ENCODE measurements at places on chromosomes 3 and 15.
A peak's percentile ranks its signal among the peaks of the same experiment; 100 is the strongest.

GRCh38 chr3:126782536-126782935 lies 78.5 kb downstream of the CHCHD6 start:
- DNase-seq: peak; percentile 90

DNA sequence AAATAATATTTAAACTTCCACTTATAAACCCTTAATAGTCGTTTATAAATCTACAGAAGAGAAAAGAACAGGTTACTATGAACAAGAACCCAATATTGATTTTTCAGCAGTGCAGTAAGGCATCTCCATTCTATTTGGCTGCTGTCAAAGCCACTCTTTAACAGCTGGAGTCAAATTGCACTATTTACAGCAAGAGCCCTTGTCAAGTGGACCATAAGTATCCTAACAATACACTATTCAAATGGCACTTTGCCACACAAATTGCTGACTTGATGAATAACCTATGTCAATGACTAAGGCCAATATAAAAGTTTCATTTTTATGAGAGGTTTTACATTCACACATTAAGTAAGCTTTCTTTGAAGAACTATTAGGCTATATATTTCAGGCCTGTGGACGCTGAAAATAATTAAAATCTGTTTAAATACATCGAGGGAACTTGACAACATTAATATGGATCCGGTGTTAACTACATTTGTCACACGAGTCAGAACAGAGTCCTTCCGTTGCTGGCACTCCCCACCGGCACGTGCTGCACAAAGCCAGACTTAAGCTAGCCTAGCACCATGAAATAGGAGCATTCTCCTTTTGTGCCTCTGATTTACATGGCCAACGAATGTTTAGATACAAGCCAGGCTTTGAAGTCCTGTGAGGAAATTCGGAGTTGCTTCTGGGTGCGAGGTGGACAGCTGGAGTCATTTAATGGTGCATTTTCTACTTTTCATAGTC lies 100.5 kb downstream of the WDR72 start:
- DNase-seq: no peak

DNA sequence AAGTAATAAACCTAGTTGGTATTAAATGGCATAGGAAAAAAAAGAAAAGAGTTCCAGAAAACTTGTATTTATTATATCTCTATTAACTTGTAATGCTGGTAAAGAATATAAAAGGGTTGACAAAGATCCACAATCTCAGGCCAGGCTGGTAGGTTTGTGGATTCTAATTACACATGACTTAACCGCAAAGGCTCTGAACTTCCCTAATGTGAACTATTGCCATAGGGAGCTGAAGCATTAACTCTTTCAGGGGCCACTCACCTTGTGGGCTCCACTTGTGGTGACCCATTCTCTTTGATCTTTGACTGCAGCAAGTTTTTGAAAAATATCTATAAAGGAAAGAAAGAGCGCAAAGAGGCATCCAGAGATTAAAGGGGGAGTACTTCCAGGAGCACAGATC lies 58.5 kb downstream of the NEK10 start:
- DNase-seq: no peak

GRCh38 chr3:183699238-183699947 lies 1.8 kb downstream of the YEATS2 start:
- DNase-seq: no peak

- no peak for DNase-seq
Measured at GRCh38 chr3:69231929-69232440, 109.6 kb upstream of the LMOD3 start.

- no peak for DNase-seq
Measured at GRCh38 chr15:100261302-100262240, 80.2 kb downstream of the ADAMTS17 start.

- DNase-seq: no peak
Measured at GRCh38 chr3:118973050-118973449, 61.6 kb downstream of the IGSF11 start.

GRCh38 chr3:58175437-58176184 lies 35.2 kb downstream of the DNASE1L3 start:
- DNase-seq: no peak

- no peak for DNase-seq
Measured at GRCh38 chr15:58585693-58586443, 154.1 kb downstream of the LIPC start.

DNA sequence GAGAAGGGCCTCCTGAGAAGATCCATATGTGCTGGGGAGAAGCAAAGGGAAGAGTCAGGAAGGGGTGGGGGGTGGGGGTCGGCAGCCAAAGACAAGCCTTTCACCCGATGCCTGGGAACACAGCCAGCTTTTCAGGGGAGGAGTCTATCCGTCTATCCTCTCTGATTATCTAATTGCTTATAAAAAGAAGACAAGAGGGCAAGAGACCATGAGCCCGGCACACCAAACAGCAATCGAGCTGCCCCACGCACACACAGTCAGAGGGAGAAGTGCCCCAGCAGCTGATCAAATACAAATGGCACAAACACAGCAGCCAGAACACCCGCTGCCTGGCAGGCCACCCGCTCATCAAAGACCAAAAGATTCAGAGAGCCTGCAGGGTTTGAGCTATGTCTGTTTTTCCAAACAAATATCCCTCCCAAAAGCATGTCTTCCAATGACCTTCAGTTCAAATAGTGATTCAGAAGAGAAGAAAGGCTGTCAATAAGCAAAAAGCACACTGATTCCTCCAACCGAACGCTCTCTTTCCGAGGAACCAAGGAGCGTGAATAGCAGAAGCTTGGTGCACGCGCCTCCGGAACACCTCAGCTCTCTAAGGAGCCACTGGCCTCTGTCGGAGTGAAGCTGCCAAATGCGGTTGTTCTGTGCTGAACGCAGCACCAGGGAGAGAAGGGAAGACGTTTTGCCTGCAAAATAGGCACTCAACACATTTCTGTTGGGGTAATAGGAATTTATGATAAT lies 419.2 kb downstream of the OCA2 start:
- DNase-seq: no peak

- DNase-seq: peak; percentile 76
Measured at GRCh38 chr3:120448756-120449155, 2.0 kb downstream of the FSTL1 start.

- DNase-seq: no peak
Measured at GRCh38 chr3:69451594-69451993, 65.7 kb upstream of the FRMD4B start.

GRCh38 chr15:94621736-94622135 lies 390.4 kb downstream of the MCTP2 start:
- DNase-seq: no peak

GRCh38 chr15:66805202-66805885 lies 103.3 kb downstream of the SMAD6 start:
- DNase-seq: no peak

DNA sequence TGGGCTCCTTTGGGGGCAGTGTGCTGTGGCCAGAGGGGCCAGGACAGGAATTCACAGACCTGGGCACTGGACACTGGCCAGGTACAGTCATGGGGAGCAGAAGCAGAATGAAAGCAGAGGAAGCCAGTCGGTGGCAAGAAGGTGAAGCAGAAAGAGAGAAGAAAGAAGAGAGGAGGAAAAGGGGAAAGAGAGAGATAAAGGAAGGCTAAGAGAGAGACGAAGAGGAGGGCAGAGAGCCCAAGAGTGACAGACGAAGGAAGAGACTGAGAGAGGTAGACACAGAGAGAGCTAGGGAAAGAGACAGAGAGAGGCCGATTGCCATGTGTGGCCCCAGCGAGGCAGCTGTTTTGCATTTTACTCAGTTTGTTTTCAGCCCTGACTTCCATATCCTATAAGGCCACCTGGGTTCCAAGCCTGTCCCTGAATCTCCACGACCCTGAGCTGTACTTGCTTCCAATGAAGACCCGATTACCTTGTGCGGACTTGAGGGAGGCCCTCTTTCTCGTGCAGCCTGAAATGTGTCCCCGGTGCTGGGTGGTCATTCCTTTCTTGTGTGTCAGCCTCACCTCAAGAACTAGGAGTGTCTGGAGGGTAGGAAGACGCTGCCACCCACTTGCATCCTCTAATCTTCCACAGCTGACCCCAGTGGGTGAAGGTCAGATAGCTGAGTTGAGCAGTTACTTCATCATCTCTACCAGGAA lies 73.9 kb downstream of the LSM3 start:
- no peak for DNase-seq

- DNase-seq: no peak
Measured at GRCh38 chr3:172410702-172411477, 37.4 kb downstream of the GHSR start.

- no peak for DNase-seq
Measured at GRCh38 chr3:127672429-127673190, at the start of gene ABTB1. ABTB1 (plus strand) TSS chr3:127672952; CDS start chr3:127673026, 74 bp downstream.

DNA sequence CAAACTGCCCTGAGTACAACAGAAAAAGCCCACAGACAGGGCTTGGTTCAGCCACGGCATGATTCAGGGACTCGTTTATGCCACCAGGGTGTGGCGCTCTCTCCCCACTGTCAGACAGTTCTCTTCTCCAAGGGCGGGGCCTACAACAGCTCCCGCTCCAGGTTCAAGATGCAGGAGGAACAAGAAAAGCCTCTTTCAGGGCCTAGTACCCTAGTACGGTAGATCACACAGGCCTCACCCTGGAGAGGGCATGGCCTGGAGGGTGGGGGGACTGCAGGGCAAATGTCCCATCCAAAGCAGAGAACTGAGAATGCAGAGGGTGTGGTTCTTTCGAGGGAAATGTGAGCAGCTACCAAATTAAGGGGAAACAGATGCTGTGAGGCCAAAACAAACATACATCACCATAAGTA lies 12.0 kb downstream of the MESD start:
- DNase-seq: no peak

DNA sequence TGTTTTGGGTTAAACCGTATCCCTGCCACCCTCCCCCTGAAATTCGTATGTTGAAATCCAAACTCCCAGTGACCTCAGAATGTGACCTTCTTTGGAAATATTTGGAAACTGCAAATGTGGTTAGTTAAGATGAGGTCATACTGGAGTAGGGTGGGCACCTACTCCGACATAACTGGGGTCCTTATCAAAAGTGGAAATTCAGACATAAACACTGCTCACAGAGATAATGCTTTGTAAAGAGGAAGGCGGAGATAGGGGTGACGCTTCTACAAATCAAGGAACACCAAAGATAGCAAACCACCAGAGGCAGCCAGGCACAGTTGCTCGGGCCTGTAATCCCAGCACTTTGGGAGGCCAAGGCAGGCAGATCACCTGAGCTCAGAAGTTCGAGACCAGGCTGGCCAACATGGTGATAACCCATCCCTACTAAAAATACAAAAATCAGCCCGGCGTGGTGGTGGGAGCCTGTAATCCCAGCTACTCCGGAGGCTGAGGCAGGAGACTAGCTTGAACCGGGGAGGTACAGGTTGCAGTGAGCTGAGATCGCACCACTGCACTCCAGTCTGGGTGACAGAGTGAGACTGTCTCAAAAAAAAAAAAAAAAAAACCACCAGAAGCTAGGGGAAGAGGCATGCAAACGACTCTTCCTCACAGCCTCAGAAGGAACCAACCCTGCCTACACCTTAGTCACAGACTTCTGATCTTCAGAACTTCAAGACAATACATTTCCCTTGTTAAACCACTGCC lies 51.1 kb upstream of the CHD2 start:
- DNase-seq: peak; percentile 53

GRCh38 chr15:67065531-67066005 lies at the start of gene SMAD3:
SMAD3 (plus strand) TSS chr15:67065602; CDS start chr15:67066155, 553 bp downstream.
- peak; percentile 89 for DNase-seq

GRCh38 chr3:155661760-155662159 lies 83.1 kb downstream of the PLCH1 start:
- no peak for DNase-seq

DNA sequence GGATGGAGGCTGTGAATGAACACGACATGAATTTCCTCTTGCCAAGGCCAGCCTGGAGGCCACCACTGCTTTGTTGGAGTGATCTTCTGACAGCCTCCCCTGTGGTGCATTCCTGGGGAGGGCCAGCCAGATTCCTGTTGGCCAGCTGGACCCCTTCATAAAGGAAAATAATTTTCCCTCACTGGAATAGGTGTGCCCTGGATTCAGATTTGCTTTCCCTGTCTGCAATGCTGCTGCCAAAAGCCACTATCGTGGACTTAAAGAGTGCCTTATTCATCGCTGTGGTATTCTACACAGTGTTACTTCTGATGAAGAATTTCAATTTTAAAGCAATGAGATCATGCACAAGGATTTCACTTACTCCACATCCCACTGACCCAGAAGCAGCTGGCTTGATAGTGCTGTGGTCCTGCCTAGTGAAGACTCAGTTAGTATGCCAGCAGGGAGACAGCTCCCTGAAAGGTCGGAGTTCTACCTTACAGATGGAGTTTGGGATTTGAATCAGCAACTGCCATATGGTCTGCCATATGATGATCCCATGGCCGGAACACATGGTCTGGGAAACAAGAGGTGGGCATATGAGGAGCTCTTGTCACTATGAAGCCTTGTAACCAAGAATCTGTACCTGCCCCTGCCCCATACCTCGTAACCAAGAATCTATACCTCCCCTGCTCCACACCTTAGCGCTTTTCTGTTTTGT lies 145.2 kb downstream of the KLF13 start:
- DNase-seq: peak; percentile 75

GRCh38 chr15:95972041-95972553 lies 358.4 kb upstream of the NR2F2 start:
- peak; percentile 79 for DNase-seq

DNA sequence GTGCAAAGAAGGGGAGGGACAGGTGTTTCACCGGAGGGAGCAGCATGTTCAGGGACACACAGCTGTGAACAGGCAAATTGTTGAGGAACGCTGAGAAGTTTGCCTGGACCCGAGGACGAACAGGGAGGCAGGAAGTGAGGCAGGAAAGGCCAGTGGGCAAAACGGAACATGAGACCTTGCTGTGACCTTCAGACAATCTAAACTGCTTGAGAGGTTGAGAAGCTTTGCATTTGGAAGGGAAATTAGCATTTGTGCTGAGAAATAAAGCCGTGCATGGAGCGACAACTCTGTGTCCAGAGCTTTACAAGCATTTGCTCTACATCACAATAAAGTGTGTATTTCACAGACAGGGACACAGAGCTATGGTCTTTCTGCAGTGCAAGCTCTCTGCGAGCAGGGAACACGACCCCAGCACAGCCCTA lies 47.9 kb downstream of the CDC25A start:
- no peak for DNase-seq

DNA sequence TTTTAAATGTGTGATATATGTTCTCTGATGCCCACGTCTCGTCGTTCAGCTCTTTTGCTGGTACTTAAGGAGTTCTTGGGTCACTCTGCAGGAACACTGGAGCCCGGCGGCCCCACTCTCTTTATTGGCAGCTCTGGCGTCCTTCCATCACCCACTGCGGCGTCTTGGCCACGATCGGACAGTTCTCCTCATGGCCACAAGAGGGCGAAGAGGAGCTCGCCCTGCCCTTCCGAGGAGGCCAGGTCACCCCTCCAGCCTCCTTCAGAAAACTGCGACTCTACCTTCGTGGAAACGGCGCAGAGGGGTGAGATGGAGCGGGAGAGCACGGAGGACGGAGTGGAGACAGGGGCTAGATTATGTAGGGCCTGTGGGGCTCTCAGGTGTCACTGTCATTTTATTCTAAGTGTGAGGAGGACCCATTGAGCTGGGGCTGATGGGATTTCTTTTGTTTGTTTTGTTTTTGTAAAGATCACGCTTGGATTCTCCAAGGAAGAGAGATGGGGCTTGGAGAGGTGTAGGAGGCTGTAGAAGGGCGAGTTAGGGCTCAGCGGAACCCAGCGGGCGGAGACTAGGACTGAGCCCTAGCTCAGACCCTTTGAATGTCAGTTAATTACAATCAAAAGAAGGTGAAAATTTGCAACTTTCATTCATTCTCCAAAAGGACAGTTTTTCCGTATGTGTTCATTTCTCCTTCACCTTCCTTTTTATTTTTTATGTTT lies 28.0 kb upstream of the GABRA5 start:
- DNase-seq: no peak
